ENCODE measurements at places on chromosomes 5 and 9. TPM values are rescaled to one million over a fixed set of nuclear protein-coding genes. Genes with fewer than 3 reads are reported as not detected.

GRCh38 chr5:119631660-119632059 lies 2.3 kb downstream of the FAM170A start:
- no peaks in the 10 kb centered on the region for H3K36me3 ChIP-seq
- H3K27me3 ChIP-seq, result peaks cover 3% of the 10 kb centered on the region
- no peak overlapping the region for H3K4me3 ChIP-seq
- no peaks in the 10 kb centered on the region for H3K4me1 ChIP-seq

GRCh38 chr5:175383350-175383749 lies 60.6 kb downstream of the DRD1 start:
- H3K4me1 ChIP-seq, result no peaks in the 10 kb centered on the region
- no peak for DNase-seq
- H3K27ac ChIP-seq, result no peak overlapping the region
- H3K36me3 ChIP-seq, result no peaks in the 10 kb centered on the region
- peaks cover 19% of the 10 kb centered on the region for H3K27me3 ChIP-seq
- H3K4me3 ChIP-seq, result no peak overlapping the region

- no peak overlapping the region for H3K4me3 ChIP-seq
- H3K36me3 ChIP-seq, result no peaks in the 10 kb centered on the region
- peaks cover 46% of the 10 kb centered on the region for H3K27me3 ChIP-seq
- H3K4me1 ChIP-seq, result peaks cover 19% of the 10 kb centered on the region
- DNase-seq, result no peak
- H3K27ac ChIP-seq, result no peak overlapping the region
These were observed 3.6 kb upstream of the SLC1A3 start for GRCh38 chr5:36602704-36603321.

DNA sequence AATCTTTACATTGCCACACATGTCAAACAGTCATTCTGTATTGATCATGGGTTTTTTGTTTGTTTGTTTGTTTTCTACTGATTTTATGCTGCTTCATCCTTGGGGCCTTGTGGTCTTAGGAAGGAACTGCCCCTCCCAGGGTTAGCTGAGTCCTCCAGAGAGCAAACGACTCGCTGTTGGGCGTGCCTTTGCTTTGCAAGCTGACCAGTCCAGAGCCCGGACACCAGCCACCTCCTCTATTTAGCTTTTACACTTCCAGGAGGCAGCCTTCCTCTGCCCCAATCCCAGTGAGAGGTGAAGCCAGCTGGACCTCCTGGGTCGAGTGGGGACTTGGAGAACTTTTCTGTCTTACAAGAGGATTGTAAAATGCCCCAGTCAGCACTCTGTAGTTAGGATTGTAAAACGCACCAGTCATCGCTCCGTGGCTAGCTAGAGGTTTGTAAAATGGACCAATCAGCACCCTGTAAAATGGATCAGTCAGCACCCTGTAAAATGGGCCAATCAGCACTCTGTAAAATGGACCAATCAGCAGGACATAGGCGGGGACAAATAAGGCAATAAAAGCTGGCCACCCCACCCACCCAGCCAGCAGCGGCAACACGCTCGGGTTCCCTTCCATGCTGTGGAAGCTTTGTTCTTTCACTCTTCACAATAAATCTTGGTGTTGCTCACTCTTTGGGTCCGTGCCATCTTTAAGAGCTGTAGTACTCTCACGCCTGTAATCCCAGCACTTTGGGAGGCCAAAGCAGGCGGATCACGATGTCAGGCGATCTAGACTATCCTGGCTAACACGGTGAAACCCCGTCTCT lies 154.4 kb downstream of the ERCC6L2 start:
- no peak overlapping the region for H3K27ac ChIP-seq
- H3K27me3 ChIP-seq, result peaks cover 43% of the 10 kb centered on the region
- H3K4me1 ChIP-seq, result peaks cover 14% of the 10 kb centered on the region
- peaks cover 5% of the 10 kb centered on the region for H3K36me3 ChIP-seq
- no peak for DNase-seq

- H3K36me3 ChIP-seq, result no peaks in the 10 kb centered on the region
- no peak overlapping the region for H3K27ac ChIP-seq
- H3K4me3 ChIP-seq, result peak overlapping the region; percentile 73
These were observed 1.9 kb downstream of the HOMER1 start for GRCh38 chr5:79512049-79512448.

DNA sequence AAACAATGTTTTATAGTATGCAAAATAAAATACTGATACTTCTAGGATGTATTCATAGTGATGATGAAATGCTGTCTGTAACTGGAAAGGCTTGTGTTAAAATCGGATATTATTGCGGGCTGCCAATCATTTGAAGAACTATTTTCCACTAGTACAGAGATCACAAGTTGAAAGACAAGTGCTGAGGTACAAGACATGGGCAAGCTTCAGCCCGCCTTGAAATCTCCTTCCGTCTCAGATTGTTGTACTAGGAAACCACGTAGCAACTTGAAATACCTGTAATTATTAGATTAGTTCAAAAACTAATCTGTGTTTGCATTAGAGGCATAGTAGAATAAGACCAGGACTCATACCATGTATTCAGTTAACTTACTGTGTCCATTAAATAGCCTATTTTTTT lies 218.2 kb downstream of the ARHGEF28 start:
- peaks cover 14% of the 10 kb centered on the region for H3K27me3 ChIP-seq
- no peaks in the 10 kb centered on the region for H3K4me1 ChIP-seq
- DNase-seq, result no peak
- no peaks in the 10 kb centered on the region for H3K36me3 ChIP-seq

GRCh38 chr5:60945813-60946187 lies 795 bp downstream of the NDUFAF2 start:
- H3K4me3 ChIP-seq, result no peak overlapping the region
- peaks cover 1% of the 10 kb centered on the region for H3K36me3 ChIP-seq
- peaks cover 19% of the 10 kb centered on the region for H3K4me1 ChIP-seq
- no peaks in the 10 kb centered on the region for H3K27me3 ChIP-seq
- no peak overlapping the region for H3K27ac ChIP-seq

The NINJ1 gene
- 29.5 TPM for total RNA-seq

The SLC28A3 gene
- total RNA-seq, result 0.07 TPM

The SERF1B gene
- 13.2 TPM for total RNA-seq

Data from activated CD4-positive, alpha-beta T cell treated with anti-CD3 and anti-CD28 coated beads, Interleukin-2, amount 10 ng/mL, durations not matched to agents 7 days and 5 days (primary cell).